ENCODE measurements at places on chromosomes 7 and 10.

DNA sequence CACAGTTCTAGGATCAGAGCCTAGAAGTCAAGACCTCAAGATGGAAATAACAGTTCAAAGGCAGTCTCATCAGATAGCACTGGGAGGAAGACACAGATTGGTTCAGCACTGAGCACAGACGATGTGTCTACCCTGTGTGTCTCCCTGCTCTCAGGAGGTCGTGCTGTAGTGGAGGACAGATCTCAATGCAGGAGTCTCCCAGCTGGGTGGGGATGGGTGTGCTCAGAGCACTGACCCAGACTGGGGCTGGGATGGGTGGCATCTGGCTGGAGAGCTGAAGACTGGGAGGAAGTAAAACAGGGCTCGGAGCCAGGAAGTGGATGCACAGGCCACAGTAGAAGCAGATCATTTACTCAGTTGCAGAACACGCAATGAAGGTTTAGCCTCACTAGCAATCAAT lies 69.5 kb upstream of the GDF10 start:
- DNase-seq: no peak

DNA sequence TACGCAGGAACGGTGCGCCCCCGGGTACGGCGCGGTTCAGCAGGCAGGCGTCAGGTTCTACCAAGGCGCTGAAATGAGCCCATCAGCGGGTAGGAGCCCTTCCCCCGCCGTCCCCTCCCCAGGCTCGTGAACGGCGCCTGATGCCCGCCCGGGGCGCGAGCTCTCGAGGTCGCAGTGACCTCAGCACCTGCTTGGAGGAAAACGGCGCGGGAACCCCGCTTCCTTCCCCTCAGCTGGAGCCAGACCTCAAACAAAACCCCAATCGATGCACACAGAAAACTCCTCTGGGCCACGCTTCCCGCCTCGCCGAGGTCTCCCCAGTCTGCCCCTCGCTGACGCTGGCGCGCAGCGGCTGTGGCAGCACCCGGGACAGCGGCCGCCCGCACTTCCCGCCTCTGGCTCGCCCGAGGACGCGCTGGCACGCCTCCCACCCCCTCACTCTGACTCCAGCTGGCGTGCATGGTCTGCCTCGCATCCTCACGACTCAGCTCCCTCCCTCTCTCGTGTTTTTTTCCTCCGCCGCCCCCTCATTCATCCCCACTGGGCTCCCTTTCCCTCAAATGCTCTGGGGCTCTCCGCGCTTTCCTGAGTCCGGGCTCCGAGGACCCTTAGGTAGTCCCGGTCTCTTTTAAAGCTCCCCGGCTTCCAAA lies 514 bp upstream of the GAD2 start:
- peak; percentile 58 for DNase-seq

DNA sequence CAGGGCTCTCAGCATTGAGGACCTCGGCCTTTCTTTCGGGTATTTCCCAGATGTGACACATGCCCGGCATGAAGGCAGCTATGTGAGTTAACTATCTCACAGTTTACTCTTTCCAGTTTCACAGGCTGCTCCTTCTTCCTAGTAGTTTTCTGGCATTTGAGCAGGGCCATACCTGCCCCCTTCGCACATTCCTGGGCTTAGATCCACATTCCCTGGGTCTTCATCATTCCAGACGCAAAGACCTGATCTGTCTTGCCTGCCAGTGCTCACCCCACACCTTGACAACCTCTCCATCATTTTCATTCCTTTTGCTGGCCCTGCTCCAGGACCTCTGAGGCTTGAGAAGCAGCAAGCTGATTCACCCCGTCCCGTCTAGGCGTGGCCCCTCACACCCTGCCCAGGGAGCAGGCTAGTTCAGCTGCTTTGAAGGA lies 227.5 kb downstream of the WDR11 start:
- DNase-seq: no peak

- DNase-seq: no peak
Measured at GRCh38 chr10:93063144-93063976, 2.8 kb downstream of the CYP26C1 start.

- DNase-seq: peak; percentile 32
Measured at GRCh38 chr10:12981570-12981969, 19.9 kb downstream of the CCDC3 start.

DNA sequence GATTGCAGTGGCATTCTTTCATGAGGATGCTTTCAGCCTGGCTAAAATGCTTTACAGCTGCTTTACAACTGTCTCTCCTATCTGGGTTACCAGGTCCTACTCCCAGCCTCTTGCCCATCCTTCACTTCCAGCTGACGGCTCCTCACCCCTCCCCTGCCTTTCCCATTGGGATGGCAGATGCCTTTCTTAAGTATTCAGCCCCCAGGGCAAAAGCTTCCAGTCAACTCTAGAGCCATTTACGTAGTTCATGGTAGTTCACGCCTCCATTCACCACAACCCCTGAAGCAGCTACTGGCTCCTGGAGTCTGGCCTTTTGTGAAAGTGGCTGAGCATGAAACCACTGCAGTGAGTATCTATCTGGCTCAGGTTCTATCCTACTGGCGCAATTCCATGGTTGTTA lies 17.2 kb upstream of the BMPER start:
- no peak for DNase-seq

DNA sequence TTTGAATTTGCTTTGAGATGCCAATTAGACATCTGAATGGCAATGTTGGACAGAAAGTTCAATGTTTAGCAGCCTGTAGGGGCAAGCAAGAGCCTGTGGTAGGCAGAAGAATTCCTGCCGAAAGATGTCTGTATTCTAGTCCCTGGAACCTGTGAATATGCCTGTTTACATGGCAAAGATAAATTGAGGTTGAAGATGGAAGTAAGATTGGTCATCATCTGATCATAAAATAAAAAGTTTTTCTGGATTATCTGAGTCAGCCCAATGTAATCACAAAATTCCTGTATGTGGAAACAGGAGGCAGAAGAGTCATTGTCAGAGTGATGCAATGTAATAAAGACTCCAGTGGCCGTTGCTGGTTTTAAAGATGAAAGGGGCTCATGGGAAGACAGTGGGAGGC lies 430.5 kb downstream of the MDFIC start:
- no peak for DNase-seq

DNA sequence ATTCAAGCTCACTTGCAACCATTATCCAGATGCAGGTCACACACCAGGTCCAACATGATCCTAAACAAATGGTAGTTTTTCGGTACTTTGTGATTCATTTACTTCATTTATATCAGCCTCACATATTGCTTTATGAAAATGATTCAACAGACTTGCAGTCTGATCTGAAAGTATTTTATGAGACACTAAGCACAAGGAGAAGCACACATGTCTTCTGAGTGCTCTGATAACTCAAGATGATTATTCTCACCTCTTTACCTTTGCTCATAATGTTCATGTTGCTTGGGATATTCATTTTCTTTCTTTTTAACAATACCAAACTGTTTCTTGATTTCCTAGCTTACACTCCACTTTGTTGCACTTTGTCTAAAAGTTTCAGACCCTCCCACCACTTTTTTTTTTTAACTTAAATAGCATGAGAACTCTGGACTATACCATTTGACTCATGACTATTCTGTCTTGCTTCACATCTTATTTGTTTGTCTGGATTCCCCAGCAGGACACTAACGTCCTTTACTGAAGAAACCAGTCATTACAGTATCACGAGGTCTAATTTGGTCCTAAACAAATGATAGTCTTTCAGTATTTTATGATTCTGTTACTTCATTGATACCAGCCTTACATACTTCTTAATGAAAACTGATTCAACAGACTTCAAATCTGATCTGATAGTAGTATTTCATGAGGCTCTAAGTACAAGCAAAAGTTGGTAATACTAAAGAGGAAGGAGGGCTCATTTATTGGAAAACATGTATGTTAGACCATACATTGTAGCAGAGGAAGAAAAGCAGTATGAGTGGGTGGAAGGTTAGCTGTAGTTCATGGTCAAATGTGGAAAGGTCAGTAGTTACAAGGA lies 171.8 kb upstream of the AHR start:
- DNase-seq: no peak

GRCh38 chr10:49605939-49606509 lies 4.1 kb upstream of the SLC18A3 start:
- DNase-seq: no peak

GRCh38 chr7:44664780-44665461 lies 58.5 kb downstream of the OGDH start:
- no peak for DNase-seq

DNA sequence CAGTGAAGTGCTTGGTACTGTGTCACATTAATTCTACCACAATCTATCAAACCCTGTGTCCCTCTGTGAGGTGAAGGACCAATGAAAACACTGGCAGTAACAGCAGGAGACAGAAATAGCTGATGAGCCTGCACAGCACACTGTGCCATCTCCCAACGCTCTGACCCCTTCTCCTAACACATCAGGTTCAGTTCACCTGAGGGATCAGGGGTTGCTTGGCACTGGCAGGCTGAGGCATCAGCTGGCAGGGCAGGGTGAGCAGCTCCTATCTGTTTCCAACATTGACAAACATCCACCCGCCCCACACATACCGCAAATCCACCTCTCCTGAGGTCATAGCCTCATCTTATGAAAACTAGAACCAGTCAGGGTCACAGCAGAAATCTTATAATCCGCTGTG lies 120.9 kb downstream of the ICA1 start:
- DNase-seq: no peak
